ENCODE measurements at places on chromosomes 5 and 9.

DNA sequence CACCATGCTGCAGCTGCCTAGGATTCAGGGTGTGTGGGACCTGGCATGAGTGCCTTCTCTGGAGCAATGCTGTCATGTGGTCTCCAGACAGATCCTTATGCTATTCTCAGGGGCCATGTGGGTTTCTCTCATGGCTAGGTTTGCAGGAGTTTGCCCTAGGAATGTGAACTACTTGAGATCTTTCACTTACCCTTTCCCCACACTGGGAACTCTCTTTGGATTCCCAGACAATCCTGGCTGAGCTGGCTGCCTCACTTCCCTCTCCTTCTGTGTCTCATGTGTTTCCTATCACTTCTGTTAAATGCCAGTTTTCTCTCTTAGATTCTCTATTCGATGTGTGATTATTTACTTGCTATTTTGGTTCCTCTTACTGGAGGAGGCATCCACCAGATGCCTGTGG lies 270.2 kb upstream of the RASA1 start:
- no peak for DNase-seq

DNA sequence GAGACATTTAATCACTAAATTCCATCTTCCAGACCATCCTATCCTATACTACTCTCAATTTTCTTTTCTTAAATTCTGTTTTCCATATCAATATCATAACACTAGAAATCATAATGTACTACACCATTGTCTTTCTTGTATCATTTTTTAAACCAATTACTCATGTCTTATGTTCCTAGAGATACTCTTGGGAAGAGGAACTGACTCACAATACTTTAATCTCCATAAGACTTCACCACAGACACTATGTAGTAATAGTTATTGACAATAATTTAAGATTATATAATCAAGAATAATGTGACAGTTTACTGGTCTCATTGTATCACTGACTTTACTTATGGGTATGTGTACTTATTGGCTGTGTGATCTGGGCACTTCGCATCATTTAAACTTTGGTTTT lies 43.8 kb downstream of the PCDHGC5 start:
- DNase-seq: no peak

- no peak for DNase-seq
Observed at GRCh38 chr9:121954477-121955140, 138.5 kb downstream of the TTLL11 start.

GRCh38 chr5:36638056-36638455 lies 31.6 kb downstream of the SLC1A3 start:
- DNase-seq: no peak

GRCh38 chr9:27369591-27369990 lies 72.6 kb upstream of the EQTN start:
- DNase-seq: no peak

- no peak for DNase-seq
Observed at GRCh38 chr5:34496260-34496691, 159.9 kb upstream of the RAI14 start.

DNA sequence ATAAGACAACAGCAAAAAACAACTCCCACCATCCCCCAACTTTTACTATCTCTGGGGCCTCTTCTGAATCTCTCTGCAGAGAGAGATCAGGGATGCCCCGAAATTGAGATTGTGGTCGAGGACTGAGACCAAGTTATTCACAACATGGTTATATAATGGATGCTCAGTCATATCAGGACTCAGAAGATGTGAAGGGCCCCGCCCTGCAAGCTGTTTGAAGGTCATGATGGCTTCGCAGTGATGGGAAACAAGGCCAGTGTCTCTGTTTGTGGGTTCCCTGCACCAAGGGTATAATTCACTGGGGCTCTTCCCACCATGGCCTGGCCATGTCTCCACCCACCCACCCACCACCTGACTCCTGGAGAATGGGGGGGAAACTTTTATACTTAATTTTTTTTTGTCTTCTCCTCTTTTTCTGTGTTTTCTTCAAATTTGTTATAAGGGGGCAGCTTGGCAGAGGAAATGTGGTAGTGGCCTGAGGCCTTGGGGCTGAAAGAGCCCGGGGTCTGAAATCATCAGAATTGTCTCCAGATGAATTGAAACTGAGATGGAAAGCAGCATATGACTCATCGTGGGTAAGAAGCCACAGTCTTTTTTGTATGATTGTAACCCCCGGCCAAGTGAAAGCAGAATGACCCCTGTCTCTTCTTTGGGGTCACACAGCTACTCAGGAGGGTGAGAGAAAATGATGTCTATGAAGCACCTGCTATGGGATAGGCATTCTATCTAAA lies 15.0 kb upstream of the TEX48 start:
- DNase-seq: no peak

DNA sequence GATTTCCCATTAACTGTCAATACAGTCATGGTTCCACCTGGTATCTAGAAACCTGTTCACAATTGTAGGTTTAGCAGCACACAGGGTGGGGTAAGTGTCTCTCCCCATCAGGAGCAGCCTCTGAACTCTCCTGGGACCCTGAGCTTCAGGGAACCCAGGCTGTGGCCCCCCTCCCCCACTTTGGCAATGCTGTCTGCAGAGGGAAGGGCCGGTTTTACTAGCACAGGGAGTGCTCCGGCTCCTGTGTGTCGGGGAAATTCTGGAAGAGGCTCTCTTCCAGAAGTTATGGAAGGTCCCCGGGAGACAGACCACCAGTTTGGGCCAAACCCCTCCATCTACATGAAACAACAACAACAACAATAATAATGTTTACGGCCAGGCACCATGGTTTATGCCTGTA lies 9.9 kb downstream of the DAB2IP start:
- no peak for DNase-seq

All from NCI-H1105 (cell line).